ENCODE measurements at places on chromosomes 12 and 14.

- no peak for DNase-seq
These were observed 31.9 kb downstream of the ERG28 start for GRCh38 chr14:75628816-75629215.

- no peak for DNase-seq
These were observed 682 bp downstream of the BATF start for GRCh38 chr14:75522983-75523318.

GRCh38 chr12:53097564-53098353 is at the start of gene IGFBP6:
IGFBP6 (plus strand) TSS chr12:53097667; CDS start chr12:53097718, 51 bp downstream.
- DNase-seq: peak; percentile 35

DNA sequence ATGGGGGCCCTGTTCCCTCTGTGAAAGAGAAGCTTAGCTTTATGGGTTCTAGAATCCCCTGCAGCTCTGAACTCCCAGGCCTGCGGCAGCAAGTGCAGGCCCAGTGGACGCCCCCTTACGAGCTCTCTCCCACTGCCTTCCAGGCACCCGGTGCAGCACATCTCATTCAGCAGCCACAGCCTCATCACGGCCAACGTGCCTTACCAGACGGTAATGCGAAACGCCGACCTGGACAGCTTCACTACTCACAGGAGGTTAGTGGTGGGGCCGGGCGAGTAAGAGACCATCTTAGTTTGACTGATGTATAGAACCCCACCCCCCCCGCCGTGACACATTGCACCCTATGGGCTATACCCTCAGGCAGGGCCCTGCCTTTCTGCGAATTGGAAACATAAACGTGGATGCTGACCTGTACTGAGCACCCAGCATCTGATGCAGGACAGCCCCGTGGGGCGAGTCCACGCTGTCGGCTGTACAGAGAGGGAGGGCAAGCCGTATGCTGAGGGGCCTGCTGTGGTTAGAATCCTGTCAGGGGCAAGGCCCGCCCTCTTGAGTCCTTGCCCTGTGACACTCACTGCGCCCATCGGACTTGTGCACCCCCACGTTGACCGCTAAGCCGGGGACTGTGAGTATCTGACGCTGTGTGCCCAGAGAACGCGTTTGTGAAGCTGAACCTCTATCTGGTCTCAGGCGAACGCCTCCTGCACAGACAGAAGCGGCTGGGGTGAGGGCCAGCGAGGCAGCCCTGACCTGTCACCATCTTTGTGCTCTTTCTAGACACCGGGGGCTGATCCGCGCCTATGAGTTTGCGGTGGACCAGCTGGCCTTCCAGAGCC is 71.7 kb downstream of the TESC start:
- DNase-seq: no peak

GRCh38 chr14:104130974-104131651 is 7.3 kb upstream of the KIF26A start:
- no peak for DNase-seq

DNA sequence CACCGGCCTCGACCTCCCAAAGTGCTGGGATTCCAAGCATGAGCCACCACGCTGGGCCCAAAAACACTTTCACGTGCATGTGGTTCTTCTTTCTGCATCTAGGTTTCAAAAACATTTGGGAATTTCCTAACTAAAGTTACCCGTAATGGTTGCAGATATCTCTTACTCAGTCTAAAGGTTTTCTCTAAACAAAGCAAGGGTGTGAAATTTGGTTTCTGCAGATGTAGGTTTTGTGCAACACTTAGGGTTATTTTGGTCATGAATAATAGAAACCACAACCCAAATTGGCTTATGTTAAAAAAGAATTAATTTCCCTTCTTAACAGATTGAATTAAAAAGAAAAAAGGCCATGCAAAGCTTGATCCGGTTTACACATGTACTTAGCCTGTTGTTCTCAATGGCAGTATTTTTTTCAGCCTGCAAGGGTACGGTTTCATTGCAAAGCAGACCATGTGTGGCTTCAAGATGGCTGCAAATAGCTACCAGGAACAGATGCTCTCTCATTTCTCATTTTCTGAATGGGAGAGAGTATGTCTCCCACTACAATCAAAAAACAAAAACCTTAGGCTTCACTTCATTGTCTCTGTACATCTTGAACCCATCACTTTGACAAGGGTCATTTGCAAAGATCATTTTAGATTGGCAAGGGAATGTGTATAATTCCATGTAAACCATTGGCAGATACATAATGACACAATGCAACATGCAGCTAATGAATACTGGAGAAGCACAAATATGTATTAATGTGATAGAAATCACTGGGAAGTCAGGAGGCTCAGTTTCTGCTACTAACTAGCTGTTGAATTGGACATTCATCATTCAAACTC is 491.2 kb upstream of the FLRT2 start:
- no peak for DNase-seq

- no peak for DNase-seq
These were observed 25.9 kb upstream of the NID2 start for GRCh38 chr14:52094546-52095271.

- no peak for DNase-seq
These were observed 128.1 kb upstream of the AEBP2 start for GRCh38 chr12:19311165-19311564.

- peak; percentile 60 for DNase-seq
These were observed 1.9 kb downstream of the IFNG-AS1 start for GRCh38 chr12:67991158-67991557.

DNA sequence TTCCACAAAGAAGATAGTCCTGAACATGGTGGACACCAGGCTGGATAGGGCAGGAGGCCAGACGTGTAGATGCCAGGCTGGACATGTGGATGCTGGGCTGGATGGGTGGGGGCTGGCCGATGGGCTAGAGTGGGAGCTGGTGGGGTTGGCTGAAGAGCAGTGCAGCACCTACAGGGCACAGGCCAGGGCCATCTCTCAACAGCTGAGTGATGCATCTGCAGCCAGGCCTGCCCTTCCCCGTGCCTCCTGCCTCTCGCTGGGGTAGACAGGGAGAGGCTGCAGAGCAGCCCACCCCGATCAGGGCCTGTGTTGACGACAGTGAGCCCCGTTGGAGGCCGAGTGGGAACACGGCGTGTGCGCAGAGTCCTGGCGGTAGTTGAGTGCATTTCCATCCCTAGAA is 39.3 kb downstream of the EP400 start:
- DNase-seq: no peak

DNA sequence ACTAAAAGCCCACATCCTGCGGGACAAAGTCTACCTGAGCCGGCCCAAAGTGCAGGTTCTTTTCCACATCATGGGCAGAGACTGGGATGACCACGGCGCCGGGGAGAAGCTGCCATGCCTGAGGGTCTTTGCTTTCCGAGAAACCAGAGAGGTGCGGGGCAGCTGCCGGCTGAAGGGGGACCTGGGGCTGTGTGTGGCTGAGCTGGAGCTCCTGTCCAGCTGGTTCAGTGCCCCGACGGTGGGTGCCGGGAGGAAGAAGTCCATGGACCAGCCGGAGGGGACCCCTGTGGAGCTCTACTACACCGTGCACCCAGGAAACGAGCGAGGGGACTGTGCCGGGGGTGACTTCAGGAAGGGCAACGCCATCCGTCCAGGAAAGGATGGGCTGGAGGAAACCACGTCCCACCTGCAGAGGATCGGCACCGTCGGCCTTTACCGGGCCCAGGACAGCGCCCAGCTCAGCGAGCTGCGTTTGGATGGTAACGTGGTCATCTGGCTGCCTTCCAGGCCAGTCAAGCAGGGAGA is 148.1 kb downstream of the TMEM132C start:
- no peak for DNase-seq

DNA sequence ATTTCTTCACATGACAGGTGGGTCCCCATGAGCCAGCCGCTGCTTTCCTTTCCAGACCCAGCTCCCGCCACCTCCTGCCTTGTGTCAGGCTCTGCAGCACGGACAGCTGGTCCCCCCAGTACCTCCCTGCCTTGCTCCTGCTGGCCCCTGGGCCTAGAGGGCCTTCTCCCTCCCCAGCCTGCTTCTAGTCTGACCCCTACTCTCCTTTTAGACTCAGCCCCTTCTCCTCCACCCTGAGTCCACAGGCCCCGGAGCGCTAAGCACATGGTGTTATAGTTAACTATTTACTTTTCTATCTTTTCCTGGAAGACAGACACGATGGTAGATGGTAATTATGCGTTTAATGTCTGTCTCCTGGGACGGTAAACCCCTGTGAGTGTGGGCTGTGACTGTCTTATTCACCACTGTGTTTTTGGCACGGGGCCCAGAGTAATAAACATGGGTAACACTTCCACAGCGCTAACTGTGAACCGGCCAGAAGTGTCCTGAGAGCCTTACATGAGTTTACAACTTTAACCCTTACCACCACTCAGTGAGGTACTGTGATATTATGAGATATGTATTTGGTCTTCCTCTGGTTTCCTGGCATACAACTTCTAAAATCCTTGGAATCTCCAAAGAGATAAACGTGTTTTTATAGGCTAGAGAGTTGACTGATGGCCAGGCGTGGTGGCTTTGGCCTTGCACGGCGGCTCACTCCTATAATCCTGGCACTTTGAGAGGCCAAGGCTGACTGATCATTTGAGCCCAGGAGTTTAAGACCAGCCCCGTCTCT is 41.2 kb downstream of the DGLUCY start:
- peak; percentile 47 for DNase-seq

- DNase-seq: no peak
These were observed 18.3 kb downstream of the NINJ2 start for GRCh38 chr12:644818-645552.

- DNase-seq: no peak
These were observed 50.0 kb downstream of the SOX5 start for GRCh38 chr12:23899434-23899833.

GRCh38 chr12:91890742-91891141 is 254.9 kb downstream of the BTG1 start:
- DNase-seq: no peak

- no peak for DNase-seq
These were observed 36.7 kb downstream of the SLC25A47 start for GRCh38 chr14:100359881-100360280.

GRCh38 chr12:109475993-109476806 is 900 bp downstream of the KCTD10 start:
- DNase-seq: no peak

- peak; percentile 13 for DNase-seq
These were observed 70.7 kb downstream of the RASSF8 start for GRCh38 chr12:26028953-26029735.

DNA sequence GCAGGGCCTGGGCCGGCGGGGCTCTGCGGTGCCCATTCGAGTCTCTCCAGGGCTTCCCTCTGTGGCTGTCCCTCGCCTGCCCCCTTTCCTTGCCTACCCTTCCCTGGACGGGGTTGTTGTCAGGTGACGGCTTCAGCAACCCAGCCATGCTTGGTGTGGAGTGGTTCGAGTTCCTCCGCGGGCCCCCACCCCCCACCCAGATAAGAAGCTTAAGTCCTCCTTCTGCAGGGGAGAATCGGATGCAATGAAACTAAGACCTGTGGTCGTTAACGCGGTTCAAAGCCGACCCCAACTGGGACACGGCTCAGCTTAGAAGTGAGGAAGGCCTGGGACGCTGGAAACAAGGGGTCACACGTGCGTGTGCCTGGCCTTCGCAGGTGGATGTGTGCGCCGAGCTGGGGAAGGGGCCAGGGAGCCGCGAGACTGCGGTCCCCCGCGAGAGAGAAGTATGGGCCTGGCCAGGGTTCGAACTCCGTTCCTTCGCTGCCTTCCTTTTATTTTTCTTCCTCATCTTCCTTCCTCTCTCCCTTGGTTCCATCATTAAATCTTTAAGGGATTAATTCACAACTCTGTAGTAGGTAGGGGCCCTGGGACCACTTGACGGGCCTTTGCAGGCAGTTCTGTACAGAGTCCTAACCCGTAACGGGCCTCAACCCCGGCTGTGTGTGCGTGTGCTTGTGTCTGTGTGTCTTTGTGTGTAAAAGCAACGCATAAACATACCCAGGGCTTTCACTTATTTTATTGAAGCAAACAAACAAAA is 3.5 kb downstream of the TTC6 start:
- DNase-seq: no peak

DNA sequence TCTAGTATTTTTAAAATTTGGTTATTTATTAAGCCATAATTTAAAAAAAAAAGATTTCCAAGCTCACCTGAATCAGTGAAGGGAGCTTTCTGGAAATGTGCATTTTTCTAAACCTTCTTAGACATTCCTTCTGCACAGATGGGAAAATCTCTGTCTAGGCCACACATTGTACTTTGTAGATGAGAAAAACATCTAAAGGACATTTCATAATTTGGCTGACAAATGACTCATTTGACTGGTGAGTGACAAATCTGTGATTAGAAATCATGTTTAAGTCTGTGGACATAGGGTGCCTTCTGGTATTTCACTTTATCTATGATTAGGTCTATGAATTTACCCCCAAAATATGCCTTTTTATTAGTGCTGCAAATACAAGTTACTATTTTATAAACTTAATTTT is 1044.9 kb upstream of the FLRT2 start:
- no peak for DNase-seq

Data from CD4-positive, alpha-beta T cell treated with Interleukin-4 for 4 hours (primary cell).